ENCODE measurements at places on chromosomes 3 and 15.
A peak's percentile ranks its signal among the peaks of the same experiment; 100 is the strongest.

DNA sequence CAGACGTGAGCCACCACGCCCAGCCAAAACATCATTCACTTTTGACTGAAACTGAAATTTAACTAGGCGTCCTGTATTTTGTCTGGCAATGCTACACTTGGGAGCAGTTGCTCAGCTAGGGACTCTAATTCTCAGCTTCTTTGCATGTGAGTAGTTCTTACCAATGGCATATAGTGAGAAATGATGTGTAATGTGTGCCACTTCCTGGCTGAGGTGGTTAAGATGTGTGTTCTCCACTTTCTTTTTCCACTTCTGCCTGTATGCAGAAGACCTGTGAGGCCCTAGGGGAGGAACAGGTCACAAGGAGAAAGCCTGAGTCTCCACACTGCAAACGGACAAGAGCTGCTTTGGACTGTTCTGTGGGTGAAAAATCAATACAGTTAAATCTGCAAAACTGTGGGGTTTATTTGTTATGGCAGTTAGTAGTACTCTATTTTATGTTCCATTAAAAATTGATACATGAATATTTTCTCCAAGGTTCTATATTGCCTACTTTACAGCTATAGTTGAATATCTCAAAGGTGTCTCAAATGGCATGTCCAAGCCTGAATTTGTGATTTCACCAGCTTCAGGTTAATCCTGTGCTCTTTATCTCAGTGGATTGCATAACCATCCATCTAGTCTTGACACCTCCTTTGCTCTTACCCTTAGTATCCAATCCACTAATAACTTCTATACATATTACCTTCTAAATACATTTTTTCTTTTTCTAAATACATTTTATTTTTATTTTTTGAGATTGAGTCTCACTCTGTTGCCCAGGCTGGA is 59.3 kb downstream of the NR1D2 start:
- DNase-seq, result peak; percentile 21

DNA sequence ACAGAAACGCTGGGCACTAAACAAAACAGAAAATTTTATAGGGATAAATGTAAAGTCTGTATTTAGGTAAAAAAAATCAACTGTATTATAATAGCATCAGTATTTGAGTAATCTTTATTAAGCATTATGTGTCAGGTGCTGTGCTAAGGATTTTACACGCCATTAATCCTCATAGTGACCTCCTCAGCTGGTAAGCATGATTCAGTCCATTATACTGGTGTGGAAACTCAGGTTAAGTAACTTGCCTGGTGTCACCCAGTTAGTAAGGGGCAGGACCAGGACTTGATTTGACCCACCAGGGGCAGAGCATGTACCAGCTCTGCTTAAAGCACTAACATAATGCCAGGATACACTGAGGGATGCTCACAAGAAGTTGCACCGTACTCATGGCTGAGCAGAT is 4.8 kb downstream of the MYO5C start:
- DNase-seq, result no peak

- DNase-seq, result no peak
These were observed 129.0 kb downstream of the SEMA6D start for GRCh38 chr15:47846128-47846868.

DNA sequence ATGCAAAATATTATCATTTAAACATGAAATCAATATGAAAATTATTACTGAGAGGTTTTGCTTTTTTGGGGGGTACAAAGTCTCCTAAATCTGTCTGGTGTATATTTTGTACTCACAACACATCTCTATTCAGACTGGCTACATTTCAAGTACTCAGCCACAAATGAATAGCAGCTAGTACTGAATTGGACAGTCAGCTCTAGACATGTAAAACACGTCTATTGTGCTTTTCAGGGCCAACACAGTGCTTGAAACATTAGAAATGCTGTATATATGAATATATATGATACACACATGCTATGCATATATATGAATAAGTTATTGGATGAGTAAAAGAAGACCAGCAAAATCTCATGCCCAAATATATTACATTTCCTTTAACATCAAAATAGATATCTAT is 103.8 kb upstream of the CFAP20DC start:
- DNase-seq, result no peak

DNA sequence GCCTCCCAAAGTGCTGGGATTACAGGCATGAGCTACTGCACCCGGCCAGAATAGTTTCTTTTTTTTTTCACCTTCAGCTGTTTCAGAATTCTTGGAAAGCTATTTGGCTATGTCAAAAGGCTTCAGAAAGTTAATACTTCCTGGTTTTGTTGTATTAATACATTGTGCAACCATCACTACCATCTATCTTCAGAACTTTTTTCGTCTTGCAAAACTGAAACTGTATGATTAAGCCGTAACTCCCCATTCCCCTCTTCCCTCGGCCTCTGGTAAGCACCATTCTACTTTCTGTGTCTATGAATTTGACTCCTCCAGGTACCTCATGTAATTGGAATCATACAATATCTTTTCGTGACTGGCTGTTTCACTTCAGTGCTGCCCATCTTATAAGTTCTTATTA is 5.2 kb upstream of the NOX5 start:
- no peak for DNase-seq

GRCh38 chr15:49232236-49232806 is 62.3 kb downstream of the GALK2 start:
- no peak for DNase-seq

DNA sequence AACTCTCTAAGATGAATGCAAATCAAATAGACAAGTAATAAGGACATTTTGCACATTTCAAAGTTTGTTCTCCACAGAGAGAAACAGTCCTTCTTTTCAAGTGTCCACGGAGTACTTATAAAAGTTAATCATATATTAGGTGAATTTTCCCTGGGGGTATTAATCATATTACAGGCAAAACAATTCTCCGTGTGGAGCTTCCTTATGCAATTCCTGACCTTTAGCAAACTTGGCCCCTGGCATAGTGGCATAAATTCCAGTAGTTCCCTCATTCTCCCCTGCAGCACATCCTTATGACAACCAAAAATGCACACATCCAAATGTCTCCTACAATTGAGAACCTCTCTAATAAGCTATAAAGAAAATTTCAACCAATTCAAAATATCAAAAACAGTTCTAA is 34.4 kb downstream of the FSIP1 start:
- no peak for DNase-seq

GRCh38 chr15:83210619-83211018 is 3.0 kb upstream of the HDGFL3 start:
- no peak for DNase-seq

GRCh38 chr3:166456286-166456685 is 619.1 kb upstream of the BCHE start:
- no peak for DNase-seq

GRCh38 chr3:195125646-195126045 is 145.3 kb downstream of the XXYLT1 start:
- no peak for DNase-seq

Data from stimulated activated CD4-positive, alpha-beta T cell treated with anti-CD3 and anti-CD28 coated beads, Interleukin-12 subunit alpha, Interleukin-12 subunit beta, amount 100 ng/mL, for 48 hours (primary cell).